Activated T-cell treated with anti-CD3 and anti-CD28 coated beads, Interleukin-2, amount 50 U/mL, for 72 hours (primary cell): ENCODE measurements at places on chromosomes 3 and 15.

GRCh38 chr3:83195243-83195642, 1433.8 kb upstream of the GBE1 start:
- no peak for DNase-seq

- DNase-seq: no peak
These were observed 294.2 kb upstream of the TBL1XR1 start for GRCh38 chr3:177491296-177492032.

DNA sequence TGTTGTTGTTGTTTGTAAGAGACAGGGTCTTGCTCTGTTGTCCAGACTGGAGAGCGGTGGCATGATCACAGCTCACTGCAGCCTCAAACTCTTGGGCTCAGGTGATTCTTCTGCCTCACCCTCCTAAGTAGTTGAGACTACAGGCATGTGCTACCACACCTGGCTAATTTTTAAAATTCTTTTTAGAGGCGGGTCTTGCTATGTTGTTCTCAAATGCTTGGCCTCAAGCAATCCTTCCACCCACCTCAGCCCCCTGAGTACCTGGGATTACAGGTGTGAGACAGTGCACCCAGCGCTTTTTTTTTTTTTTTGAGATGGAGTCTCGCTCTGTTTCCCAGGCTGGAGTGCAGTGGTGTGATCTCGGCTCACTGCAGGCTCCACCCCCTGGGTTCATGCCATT, 46.7 kb downstream of the TMOD3 start:
- no peak for DNase-seq

GRCh38 chr3:134074001-134074789, 44.5 kb upstream of the SLCO2A1 start:
- DNase-seq: no peak

DNA sequence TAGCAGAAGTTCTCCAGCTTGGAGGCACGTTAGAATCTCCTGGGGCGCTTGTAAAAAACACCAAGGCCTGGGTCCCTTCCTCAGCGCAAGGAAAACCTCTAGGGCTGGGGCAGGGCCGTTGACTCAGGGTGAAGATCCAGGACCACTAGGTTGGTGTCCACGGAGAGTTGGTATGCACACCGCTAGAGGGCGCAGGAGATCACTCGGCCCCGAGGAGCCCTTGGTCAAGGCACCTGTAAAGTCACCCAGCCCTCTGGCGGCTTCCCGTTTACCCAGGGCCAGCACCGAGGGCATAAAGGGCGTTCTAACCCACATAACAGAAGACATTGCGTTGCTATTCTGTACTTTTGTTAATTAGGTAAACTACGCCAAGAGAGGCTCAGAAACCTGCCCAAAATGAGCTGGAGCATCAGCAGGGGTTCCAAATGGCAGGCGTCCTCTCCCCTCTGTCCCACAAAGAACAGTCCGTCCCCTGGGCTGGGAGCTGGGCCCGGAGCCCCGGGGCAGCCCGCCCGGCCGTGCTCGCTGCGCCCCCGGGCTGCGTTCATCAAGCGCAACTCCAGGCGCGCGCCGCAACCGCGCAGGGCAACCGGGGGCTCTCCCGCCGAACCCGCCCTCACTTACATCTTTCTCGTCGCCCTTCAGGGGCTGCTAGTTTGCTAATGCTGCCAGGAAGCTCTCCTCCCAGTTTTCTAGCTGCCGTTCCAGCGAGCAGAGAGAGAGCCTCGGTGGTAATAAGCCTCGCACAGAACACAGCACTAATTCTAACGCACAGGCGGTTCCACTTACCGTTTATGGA, 332.1 kb downstream of the ARRDC4 start:
- DNase-seq: peak; percentile 58

DNA sequence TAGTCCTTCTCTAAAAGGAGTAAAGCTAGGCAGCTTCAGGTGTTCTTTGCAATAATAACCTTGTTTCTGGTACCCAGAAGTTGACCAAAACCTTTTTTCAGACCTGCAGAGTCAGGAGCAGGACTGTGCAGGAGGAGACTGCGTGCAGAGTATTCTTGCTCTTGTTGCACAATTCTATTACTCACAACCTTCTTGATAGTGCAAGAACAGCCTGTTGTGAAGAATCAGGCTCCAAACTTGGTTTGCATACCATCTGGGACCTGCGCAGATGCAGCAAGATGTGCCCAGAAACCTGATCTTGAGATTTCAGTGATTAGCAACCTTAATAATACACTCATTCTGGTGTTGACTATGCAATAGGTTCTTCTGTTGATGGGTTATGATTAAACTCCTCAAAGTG, 111.9 kb downstream of the ATG7 start:
- DNase-seq: no peak

DNA sequence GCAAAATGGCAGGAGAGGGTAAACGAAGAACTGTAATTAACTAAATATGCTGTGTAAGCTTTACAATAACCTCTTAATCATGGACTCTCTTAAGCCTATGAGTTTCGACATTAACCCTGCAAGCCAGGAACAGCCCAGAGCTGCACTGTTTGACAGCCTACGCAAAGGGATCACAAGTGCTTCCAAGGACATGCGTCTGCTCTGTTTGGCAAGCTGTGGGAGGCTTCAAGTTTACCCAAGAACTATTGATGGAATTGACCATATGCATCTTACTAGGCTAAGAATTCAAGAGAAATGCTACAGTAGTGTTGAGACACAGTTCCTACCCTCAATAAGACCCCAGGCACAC, 66.0 kb downstream of the PDZRN3 start:
- no peak for DNase-seq

DNA sequence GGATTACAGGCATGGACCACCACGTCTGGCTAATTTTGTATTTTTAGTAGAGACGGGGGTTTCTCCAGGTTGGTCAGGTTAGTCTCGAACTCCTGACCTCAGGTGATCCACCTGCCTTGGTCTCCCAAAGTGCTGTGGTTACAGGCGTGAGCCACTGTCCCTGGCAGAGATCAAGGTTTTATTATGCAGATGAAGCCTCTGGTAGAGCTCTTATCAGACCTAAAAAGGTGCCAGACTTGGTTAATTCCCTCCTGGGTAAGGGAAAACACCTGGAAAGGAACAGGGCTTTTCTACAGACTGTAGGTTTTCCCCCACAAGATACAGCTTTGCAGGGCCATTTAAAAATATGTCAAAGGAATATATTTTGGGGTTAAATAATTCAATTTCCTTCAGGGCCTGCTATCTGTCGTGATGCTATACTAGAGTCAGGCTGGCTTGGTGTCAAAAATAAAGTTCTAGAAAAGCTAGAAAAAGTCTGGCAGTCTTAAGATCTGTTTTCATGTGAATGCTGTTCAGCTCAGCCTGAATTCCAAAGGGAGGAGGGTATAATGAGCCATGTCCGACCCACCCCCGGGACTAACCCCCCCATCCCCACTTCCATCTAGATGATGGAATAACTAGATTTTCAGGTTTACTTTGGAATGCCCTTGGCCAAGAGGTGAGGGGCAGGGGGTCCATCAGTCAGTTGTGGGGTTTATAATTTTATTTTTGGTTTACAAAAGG, 1.9 kb upstream of the BLOC1S6 start:
- no peak for DNase-seq

DNA sequence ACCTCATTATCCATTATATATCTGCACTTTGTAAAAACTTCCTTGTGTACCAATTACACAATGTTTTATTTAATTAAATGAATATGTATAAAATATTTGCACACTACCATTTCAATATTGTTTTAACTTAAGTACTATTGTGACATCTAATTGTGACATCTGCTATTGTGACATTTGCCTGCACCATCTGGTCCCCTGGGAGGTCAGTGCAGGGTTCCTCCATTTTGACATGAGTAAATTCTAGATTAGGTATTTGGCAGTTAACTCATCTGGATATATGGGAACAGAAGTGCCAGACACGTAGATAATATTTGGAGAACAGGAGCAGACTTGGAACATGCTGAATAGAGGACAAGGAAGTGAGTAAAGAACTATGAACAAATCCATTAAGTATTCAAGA, 332.1 kb downstream of the VGLL3 start:
- DNase-seq: no peak

- DNase-seq: peak; percentile 90
These were observed 252 bp upstream of the ARMC8 start for GRCh38 chr3:138186803-138187295.

- no peak for DNase-seq
These were observed 251.4 kb upstream of the C2CD4B start for GRCh38 chr15:62416526-62416925.

- peak; percentile 35 for DNase-seq
These were observed 7.3 kb downstream of the ARL6IP5 start for GRCh38 chr3:69092030-69092516.

- DNase-seq: no peak
These were observed 75.9 kb downstream of the SCN5A start for GRCh38 chr3:38573556-38573955.

DNA sequence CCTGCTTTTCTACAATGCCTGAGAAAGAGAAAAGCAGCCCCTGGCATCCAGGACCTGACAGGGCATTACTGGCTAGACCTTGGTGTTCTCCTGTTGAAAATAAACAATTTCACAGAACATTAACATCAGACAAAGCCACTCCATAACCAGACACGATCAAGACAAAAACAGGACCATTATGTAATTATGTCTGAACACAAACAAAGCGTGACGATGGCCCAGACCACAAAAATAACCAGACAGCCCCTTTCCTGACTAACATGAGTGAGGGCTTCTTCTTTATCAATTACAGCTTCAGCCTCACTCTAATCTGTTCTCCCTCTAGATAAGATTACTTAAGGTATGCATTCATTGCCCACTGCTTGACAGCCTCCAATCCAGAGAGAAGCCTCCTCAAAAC, 172.7 kb upstream of the LMCD1 start:
- no peak for DNase-seq

DNA sequence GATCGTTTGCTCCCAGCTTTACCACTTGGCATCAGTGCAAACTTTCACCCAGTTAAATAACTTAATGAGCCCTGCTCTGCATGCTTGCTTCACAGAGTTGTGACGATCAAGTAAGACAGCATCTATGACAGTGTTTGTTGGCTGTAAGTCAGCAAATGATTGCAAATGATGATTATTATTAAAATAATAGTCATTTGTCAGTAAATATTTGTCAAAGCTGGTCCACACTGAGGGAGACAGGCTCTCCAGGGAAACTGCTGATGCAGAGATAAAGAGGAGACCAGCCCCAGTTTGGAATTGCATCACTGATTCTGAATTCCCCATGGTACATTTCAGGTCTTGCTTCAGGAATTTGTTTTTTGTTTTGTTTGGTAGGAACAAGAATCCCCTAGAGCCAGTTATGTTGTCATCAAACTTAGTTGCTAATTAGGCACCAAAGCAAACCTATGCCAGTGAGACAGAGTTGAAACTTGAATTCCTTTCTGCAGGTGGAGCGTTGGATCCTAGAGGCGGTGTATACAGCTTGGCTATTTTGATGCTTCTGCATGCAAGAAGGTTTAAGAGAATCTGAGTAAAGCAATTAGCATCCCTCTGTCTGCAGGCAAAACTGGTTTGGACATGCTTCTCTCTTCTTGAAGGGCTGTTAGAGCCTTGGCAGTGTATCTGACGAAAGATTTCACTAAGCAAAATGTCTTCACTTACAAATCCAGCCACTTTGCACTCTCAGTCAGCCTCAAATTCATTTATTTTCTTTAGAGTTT, 338.6 kb upstream of the TPRG1 start:
- no peak for DNase-seq

DNA sequence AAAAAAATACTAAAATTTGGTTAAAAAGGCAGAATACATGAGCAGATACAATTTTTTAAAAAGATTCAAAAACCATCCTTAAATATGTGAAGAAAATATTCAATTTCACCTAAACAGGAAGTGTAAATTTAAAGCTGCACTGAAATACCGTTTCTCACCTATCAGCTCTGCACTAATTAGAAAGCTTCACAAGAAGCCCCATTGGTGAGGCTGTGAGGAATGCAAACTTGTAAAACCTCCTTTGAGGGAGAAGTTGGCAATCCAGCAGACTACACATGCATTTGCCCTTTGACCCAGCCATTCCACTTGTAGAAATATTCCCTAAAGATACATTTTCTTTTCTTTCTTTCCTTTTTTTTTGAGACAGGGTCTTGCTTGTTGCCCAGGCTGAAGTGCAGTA, 18.8 kb downstream of the BLM start:
- DNase-seq: no peak

GRCh38 chr3:186997473-186997939, 67.2 kb downstream of the ST6GAL1 start:
- DNase-seq: no peak

- no peak for DNase-seq
These were observed 65.6 kb downstream of the MAP2K5 start for GRCh38 chr15:67607959-67608637.
